ENCODE measurements at places on chromosomes 2 and 18.

DNA sequence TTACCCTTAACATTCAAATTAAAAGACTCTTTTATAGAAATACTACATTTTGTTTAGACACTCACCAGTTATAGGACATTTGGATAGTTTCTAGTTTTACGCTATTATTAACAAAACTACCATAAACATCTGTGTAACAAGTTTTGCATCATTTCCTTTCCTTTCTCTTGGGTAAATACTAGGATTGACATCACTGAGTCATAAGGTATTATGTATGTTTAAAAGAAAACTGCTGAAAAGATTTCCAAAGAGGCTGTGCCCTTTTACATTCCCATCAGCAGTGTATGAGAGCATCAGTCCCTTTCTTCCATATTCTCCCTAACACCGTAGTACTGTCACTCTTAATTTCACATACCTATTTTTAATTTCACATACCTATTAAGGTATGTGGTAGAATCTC lies 130.6 kb downstream of the USP34 start:
- no peak for DNase-seq

- no peak for DNase-seq
Observed at GRCh38 chr2:193446967-193447366, 1252.2 kb upstream of the TMEFF2 start.

DNA sequence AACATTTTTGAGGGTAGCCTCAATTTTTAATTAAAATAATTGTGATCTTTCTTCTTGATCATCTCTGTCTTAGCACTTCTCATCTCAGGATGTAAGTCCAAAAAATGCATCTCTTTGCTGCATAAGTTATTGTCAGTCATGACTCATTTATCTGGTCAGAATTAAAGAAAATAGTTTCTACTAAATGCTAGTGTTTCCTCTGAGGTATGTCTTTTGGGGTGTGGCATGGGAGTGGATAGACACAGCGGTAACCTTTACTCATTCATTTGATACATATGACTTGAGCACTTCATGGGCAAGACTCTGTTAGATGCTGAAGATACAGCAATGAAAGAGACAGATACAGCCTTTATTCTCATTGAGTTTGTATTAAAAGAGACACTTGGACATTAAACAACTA lies 284.7 kb downstream of the IRS1 start:
- DNase-seq = peak; percentile 7

GRCh38 chr2:76998704-76999103 lies 523.5 kb downstream of the LRRTM4 start:
- DNase-seq = no peak

GRCh38 chr2:197232010-197232409 lies 78.6 kb downstream of the ANKRD44 start:
- DNase-seq = no peak

DNA sequence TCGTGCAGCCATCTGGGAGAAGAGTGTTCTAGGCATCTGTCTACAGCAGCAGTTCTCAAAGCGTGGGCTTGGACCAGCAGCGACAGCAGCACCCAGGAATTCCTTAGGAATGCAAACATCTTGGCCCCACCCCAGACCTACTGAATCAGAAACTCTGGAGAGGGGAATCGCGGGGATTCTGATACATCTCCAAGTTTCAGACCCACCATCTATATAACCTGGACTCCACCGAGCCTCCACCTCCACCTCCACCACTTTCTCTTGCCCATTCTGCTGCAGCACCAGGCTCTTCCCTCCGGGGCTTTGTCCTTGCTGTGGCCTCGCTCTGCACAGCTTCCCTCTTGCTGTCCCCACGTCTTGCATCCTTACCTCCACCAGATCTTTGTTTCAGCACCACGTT lies 256.4 kb downstream of the BCL2 start:
- no peak for DNase-seq

DNA sequence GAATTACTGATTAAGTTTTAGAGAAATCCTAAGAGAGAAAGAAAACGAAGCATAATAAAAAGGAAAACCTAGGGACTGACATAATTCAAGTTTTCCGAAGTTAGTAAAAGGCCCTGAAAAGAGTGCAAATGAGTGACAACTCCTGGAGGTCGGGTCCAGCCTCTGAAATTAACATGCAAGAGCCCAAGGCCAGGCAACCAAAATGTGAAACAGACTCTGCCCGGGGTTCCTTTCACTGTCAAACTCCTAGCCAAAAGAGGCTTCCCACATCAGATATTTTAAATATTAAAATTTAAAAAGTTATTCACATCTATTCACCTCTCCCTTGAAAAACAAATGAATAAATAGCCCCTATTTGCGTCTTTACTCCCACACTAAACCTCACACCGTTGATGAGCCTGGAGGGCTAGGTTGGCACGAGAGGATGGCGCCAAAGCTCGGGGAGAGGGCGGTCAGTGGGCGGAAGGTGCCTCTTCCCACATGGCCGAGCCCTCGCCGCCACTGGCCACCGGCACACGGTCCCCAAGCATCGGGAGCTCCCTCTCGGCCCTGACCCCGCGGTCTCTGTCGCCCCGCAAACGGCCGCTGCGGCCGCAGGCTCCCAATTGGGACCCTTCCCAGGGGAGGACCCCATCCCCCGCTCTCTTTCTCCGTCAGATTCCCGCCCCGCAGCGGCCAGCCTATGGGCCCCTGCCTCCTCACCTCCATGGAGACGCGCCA lies 630 bp downstream of the PPM1G start:
- no peak for DNase-seq

DNA sequence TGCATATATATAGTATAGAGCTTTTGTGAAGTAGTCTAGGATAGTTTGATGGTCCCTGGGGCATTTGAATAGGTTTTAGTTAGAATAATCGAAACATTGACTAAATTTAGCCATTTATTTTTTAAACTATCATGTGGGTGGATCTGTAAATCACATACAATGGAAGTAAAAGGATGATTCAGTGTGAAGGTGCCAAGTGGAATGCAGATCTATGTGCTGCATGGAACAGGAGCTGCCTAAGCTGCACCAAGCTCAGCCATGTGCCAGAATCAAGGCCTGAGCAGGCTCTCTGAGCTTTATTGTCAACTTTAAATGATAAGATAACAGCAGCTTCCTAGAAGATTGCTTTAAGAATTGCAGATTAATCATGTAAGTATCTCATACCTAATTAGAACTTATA lies 1996.2 kb upstream of the PIK3C3 start:
- DNase-seq = no peak

GRCh38 chr2:85308896-85309555 lies 18.8 kb downstream of the TGOLN2 start:
- DNase-seq = no peak

- no peak for DNase-seq
Observed at GRCh38 chr2:227095346-227095745, 68.7 kb downstream of the COL4A4 start.

DNA sequence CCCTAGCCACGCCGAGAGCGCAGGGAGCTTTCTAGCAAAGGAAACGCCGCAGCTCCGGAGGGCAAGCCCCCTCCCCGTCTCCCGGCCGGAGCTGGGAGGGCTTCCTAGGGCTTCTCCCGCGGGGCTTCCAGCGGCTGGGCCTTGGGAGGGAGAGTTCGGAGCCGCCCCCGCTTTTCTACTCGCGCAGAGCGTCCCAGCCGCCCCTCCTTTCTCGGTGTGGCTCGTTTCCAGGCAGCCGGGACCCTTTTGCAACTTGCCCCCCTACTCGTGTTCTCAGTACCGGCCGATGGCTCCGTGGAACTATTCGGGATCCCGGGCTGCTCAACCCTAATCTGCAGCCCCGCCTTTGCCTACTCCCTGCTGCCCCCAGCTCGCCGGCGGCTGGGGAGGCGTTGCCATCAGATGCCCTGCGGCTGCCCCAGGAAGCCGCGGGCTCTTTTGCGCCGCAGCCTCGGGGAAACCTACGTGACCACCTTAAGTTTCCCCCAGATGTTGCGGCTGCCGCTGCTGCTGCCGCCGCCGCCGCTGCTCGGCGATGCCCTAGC lies 1.5 kb upstream of the NR4A2 start:
- DNase-seq = no peak

DNA sequence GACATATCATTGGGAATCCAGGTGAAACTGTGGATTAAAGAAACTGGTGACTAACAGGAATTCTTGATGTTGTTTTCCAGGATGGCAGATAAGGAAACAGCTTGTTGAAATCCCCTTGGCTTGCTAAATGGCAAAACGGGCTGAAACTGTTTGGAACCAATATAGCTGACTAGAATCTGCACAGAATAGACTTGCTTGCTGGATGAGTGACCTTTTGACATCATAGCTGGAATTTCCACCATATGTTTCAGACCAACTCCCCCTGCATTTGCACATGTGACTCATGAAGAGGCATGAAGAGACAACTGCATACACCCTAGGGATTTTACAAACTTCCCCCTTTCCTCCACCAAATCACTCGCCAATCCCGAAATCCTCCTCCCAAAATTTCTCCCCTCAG lies 87.7 kb upstream of the LYPD1 start:
- no peak for DNase-seq

DNA sequence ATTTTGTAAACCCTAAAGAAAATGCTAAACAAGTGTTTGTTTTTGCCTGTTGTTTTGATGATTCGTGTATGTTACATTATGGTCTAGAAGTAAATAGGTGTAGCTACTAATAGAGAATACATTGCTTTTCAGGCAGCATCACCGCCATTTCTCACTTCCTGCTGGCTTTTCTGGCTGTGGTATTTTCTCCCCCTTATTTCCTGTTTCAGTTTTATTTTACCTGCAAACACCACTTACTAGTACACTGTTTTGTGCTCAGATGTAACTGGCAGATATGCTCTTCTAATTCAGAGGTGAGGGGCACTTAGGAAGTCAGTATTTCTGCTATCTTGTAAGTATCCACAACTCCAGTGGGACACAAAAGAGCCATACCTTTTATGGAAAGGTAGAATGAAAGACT lies 38.1 kb upstream of the SLC3A1 start:
- DNase-seq = no peak
